CD4-positive, alpha-beta T cell treated with Interleukin-17A for 4 hours (primary cell): ENCODE measurements at places on chromosomes 6 and 20.
A peak's percentile ranks its signal among the peaks of the same experiment; 100 is the strongest.

DNA sequence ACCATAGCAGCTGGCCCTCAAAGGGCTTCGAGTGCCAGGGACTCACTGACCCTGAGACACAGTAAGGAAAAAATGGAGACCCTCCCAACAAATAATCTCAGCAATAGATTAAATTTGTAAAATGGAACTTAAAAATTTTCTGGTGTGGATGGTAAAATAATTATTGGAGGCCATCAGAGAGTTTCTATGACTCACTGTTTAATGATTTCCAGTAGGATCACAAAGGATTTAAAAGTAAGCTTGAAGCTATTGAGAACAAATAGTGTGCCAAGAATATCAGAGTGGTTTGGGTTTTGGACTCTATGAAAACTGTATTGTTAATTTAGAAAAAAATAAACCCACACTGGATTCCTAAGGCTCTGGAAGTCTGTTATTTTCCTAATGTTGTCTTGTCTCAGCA, 115.2 kb upstream of the AKIRIN2 start:
- DNase-seq: no peak

DNA sequence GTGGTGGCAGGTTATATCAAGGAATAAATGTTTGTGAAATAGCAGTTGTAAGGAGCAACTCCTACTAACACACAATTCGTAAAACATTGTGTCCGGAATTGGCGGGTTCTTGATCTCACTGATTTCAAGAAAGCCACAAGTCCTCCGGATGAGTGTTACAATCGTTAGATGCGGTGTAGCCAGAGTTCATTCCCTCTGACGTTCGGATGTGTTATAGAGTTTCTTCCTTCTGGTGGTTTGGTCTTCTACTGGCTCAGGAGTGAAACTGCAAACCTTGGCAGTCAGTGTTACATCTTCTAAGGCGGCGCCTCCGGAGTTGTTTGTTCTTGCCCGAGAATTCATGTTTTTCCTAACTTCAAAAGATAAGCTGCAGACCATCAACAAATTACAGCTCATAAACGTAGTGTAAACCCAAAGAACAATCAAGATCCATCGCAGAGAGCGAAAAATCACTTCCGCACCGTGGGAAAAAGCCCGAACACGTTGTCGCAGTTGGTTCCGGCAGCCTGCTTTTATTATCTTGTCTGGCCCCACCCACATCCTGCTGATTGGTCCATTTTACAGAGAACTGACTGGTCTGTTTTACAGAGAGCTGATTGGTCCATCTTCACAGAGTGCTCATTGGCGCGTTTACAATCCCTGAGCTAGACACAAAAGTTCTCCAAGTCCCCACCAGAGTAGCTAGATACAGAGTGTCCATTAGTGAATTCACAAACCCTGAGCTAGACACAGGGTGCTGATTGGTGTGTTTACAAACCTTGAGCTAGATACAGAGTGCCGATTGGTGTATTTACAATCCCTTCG, 58.2 kb downstream of the TRIM27 start:
- DNase-seq: peak; percentile 43

DNA sequence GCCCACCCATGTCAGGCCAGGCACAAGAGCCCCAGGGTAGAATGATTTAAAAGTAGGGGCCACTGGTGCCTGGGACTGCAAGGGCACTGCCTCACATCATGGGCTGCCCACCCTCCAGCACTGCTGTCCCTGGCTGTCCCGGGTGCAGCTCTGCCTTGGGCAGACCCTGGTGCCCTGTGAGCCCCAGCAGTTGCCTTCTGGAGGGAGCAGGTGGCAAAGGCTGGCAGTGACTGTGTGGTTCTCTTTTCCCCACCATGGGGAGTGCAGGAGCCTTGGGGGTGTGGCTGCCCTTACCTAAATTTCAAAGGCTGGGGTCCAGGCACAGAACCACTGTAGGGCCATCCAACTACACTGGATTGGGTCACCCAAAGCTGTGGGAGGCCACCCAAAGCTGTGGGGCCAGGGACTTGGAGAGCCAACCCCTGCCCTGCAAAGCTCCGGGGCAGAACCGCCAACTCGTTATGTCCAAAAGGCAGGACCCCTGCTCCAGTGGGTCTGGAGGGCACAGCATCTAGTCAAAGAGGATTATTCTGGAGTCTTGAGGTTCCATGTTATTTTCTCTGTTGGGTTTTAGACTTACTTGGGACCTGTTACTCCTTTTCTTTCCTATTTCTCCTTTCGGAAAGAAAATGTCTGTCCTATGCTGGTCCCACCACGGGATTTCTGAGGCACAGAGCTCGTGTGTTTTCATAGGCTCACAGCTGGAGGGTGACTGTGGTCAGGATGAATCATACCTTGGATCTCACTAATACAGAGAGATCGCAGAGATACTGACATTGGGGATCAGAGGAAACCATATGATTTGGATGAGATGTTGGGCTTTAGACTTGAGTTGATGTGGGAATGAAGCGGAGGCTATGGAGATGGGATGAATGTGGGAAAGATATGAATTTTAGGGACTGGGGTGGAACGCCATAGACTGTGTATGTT, 65.3 kb downstream of the RAMACL start:
- no peak for DNase-seq

- DNase-seq: peak; percentile 34
Measured at GRCh38 chr6:28336284-28337120, 554 bp upstream of the ZSCAN31 start.

GRCh38 chr6:35287671-35288396, 9.8 kb upstream of the DEF6 start:
- DNase-seq: no peak

- DNase-seq: no peak
Measured at GRCh38 chr6:22699151-22699550, 129.8 kb downstream of the HDGFL1 start.

DNA sequence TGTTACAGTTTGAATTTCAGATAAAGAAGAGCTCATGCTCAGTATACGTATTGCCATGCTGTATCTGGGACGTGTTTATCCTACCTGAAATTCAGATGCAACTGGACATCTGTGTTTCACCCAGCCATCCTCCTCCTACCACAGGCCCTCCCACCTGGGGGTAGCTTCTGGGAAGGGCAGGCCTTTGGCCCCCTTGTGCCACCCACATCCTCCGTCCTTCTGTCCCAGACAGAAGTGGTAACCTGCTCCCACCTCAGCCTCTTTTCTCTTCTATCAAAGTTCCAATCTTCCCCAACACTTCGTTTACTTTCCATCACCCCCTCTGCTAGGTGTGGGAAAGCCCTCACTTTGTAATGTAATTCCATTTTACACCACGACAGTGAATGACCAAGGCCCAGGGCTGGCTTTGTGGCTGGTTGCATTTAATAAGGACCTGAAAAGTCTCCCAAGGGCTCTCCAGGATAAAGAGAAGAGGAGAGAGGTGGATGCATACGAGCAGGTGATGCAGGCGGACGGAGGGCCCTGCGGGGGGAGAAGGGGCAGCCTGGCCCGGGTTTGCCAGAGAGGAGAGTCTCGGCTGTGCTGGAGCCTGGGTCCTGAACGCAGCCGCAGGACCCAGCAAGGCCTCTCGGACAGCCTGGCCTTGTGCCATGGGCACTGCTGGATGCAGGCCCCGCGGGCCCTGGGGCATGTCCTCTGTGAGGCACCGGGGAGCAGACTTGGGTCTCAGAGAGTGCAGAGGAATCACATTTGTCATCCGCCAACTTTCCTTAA, 98.4 kb downstream of the PSMB1 start:
- no peak for DNase-seq

DNA sequence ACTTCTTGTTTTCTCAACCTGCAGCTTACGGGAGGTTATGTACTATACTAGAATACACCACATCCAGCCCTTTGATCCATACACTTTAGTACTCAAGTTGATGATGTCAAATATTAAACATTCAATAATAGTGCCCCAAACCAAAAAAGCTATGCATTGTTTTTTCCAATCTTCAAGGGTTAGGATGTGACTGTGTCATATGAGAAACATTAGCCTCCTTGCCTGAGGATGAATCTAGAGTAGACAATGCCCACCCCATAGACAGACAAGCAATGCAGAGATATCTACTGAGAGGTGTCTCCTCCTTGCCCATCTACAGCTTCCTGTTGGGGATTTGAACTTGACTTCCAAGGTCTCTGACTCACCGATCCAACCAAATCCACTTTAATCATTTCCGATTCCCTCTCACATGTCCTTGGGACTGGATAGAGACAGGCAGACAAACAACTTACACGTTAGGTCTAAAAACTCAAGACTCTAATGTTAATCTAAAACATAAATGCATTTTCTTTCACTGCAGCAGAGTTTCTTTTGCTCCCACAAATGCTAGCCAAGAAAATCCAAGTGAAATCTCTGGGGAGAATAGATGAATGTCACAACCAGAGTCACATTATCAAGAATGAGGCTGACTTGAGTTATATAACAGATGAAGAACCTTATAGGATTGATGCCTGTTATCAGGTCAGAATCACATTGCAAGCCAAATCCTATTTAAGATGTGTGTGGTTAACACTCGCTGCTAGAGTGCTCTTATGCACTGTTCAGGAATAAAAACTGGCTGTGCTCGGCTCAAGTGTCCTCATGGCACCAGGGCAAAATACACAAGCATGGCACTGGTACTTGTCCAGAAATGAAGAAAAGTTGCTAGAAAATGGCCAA, 75.5 kb upstream of the TNFAIP3 start:
- no peak for DNase-seq

DNA sequence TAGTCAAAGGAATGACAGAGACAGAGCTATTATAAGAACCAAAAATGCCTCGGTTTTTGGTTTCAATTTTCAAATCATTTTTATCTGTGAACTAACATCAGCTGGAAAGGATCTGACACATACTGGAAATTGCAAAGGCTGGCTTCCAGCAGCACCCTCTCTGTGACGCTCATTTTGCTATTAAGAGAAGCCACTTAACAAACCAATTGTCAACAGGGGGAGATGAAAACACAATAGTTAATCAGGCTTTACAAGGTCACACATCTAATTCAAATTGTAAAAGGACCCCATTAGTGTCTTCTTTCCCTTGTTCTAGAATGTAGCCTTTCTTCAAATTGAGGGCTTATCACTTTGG, 160.5 kb downstream of the TFAP2B start:
- DNase-seq: no peak

- DNase-seq: no peak
Measured at GRCh38 chr6:146224449-146224848, 195.6 kb downstream of the GRM1 start.

DNA sequence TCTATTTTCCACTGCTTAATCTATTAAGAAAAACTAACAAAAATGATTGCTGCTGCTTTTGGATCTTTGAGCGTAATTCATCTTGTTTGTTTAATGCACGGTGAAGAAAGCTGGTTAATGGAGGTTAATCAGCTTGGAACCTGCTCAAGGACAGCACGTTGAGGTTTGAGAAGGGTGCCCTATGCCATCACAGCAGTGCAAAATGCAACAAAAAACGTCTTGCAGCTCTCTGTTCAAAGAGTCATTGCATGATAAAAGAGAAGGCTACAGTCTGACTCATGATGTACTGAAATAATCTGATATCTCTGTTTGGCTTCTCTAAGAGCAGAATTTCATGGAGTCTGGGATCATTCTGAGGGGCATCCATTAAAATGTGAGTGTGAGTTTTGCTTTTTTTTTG, 80.6 kb upstream of the PREP start:
- DNase-seq: no peak

DNA sequence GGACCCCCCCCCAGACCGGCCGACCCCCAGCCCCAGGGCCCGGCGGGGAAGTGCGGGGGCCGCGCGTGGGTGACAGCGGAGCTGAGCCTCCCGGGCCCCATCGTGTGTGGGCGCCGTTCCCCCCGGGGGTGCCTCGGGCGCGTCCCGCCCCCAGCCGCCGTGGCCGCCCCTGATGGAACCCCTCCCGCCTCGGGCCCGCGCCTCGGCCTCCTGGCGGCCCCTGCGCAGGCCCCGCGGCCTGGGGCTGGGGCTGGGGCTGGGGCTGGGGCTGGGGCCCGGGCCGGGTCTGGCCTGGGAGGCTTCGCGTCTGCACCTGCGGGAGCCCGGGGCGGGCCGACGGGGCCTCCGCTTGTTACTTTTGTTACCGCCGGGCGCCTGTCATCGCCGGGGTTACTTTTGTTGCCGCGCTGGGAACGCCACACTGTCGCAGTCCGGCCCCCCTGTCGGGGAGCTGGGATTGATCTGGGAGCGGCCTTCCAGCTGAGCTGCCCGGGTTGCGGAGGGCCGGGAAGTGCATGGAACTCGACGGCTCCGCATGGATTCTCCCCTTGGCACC, 598 bp downstream of the OGFR start:
- DNase-seq: peak; percentile 39

DNA sequence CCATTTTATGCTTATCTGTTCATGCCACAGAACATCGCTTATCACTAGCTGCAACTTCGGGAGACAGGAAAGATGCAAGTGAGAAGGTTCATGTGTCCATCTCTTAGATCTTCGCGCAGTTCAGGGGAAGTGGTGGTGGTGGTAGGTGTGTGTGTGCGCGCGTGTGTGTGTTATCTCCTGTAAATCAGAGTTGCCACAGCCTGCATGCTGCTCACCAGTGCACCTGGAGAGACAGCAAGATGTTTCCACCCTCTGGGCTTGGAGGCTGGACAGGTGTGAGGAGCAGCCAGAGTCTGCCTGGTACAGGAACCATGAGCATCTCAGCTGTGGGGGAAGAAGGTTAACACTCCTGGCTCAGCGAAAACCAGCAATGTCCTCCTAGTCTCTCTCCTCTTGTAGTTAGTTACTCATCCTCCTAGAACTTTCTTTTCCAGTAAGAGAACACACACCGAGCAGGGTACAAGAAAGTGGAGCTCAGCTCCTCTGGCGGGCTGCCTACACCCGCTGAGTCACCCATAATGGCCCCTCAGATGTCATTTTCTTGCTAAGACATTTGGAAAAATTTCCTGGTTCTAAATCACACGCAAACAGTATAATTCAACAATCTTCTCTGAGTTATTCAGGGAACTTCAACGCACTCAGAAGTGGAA, 5.1 kb upstream of the TUBB1 start:
- DNase-seq: peak; percentile 23

GRCh38 chr20:55561259-55561658, 444.1 kb downstream of the CBLN4 start:
- DNase-seq: no peak

GRCh38 chr20:3843490-3843889, 3.1 kb upstream of the MAVS start:
- DNase-seq: no peak

- DNase-seq: no peak
Measured at GRCh38 chr20:10278412-10278811, 59.8 kb downstream of the SNAP25 start.

GRCh38 chr6:151257985-151258445, 18.2 kb downstream of the AKAP12 start:
- no peak for DNase-seq

DNA sequence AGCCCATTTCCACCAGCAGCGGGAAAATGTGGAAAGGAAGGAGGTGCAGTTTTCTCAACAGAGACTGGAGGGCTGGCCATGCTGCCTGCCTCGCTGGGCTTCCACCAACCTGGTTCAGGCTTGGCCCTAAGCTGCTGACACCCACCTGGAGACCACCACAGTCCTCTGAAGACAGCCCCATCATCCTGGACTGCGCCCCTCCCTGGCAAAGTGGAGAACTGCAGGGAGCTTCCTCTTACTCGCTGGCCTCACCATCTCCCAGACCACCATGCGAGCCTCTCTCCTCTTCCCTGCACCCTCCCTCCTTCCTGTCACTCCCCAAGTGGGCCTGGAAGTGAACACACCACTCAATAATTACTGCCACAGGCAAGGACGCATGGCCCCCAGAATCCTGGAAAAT, 71.5 kb downstream of the PSMG4 start:
- no peak for DNase-seq

- DNase-seq: no peak
Measured at GRCh38 chr20:20083807-20084206, 31.5 kb downstream of the CFAP61 start.

- no peak for DNase-seq
Measured at GRCh38 chr20:49845060-49845459, 32.4 kb downstream of the SLC9A8 start.

GRCh38 chr20:37741570-37741969, 47.7 kb downstream of the CTNNBL1 start:
- DNase-seq: no peak
